Gastroesophageal sphincter (tissue), 4 donors: ENCODE measurements at places on chromosomes 12 and 14. TPM values are rescaled to one million over a fixed set of nuclear protein-coding genes. Genes with fewer than 3 reads are reported as not detected.

EGLN3 gene
- total RNA-seq: 31.8 TPM

SLC16A7 gene
- 71.4 TPM for total RNA-seq

BRMS1L gene
- total RNA-seq: 7.5 TPM

POTEG gene
- not detected for total RNA-seq

CPNE6 gene
- 1.5 TPM for total RNA-seq

PROX2 gene
- total RNA-seq: 0.08 TPM

NID2 gene
- 57.2 TPM for total RNA-seq

CKB gene
- total RNA-seq: 763 TPM

CLEC1B gene
- total RNA-seq: not detected

LYZ gene
- total RNA-seq: 74.3 TPM

APEX1 gene
- total RNA-seq: 98.0 TPM

TDRD9 gene
- total RNA-seq: 5.4 TPM

- H3K4me3 ChIP-seq: no peak overlapping the region
- peaks cover 3% of the 10 kb centered on the region for H3K4me1 ChIP-seq
- no peak overlapping the region for H3K27ac ChIP-seq
- ATAC-seq: no peak
- no peaks in the 10 kb centered on the region for H3K27me3 ChIP-seq
- H3K36me3 ChIP-seq: no peaks in the 10 kb centered on the region
Observed at GRCh38 chr14:51521764-51522163, 129.9 kb upstream of the FRMD6 start.

GRCh38 chr12:95130096-95130495, 56.7 kb upstream of the NR2C1 start:
- ATAC-seq: no peak
- no peaks in the 10 kb centered on the region for H3K27me3 ChIP-seq
- no peak overlapping the region for H3K27ac ChIP-seq

DNA sequence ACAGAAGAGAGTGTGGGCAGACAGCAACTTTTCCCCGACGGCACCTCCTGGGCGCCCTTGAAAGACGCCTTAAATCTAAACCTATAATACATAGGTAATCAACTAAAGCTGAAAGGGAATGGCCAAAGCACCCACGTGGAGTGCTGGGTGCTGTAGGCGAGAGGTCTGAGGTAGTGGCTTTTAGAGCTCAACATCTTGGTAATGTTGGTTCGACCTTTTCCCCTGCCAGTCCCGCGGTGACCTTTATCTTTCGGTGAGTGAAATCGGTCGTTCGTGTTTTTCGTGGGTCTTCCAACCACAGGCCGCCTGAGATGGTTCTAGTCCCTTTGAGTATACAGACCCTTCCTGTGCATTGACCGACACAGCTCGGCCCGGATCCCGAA, 9.1 kb downstream of the OR6S1 start:
- H3K4me1 ChIP-seq: peaks cover 40% of the 10 kb centered on the region
- peaks cover 56% of the 10 kb centered on the region for H3K27me3 ChIP-seq
- ATAC-seq: peak; percentile 30
- no peaks in the 10 kb centered on the region for H3K36me3 ChIP-seq

DNA sequence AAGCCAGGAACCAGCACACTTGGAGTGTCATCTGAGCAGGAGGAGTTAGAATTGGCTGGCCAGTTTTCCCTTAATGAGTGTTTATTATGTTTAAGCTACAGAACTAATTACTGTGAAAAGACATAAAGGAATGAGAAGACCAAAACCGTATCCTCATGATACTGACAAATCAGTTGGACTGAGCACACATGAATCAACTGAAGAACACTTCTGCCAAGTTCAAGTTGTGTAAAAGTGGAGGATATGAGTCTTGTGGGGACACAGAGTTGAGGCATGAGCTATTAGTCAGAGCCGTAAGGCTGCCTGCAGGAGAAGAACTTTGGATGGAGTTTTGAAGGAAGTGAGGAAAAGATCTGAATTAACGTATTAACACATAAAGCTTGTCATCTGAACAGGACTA, 43.1 kb downstream of the HMGA2 start:
- no peaks in the 10 kb centered on the region for H3K4me1 ChIP-seq
- no peak overlapping the region for H3K4me3 ChIP-seq
- H3K27ac ChIP-seq: no peak overlapping the region
- H3K36me3 ChIP-seq: no peaks in the 10 kb centered on the region
- H3K27me3 ChIP-seq: peaks cover 6% of the 10 kb centered on the region

GRCh38 chr12:30041096-30041495, 257.4 kb upstream of the TMTC1 start:
- H3K4me3 ChIP-seq: no peak overlapping the region
- H3K4me1 ChIP-seq: no peaks in the 10 kb centered on the region
- no peaks in the 10 kb centered on the region for H3K36me3 ChIP-seq
- no peak for ATAC-seq
- no peaks in the 10 kb centered on the region for H3K27me3 ChIP-seq

DNA sequence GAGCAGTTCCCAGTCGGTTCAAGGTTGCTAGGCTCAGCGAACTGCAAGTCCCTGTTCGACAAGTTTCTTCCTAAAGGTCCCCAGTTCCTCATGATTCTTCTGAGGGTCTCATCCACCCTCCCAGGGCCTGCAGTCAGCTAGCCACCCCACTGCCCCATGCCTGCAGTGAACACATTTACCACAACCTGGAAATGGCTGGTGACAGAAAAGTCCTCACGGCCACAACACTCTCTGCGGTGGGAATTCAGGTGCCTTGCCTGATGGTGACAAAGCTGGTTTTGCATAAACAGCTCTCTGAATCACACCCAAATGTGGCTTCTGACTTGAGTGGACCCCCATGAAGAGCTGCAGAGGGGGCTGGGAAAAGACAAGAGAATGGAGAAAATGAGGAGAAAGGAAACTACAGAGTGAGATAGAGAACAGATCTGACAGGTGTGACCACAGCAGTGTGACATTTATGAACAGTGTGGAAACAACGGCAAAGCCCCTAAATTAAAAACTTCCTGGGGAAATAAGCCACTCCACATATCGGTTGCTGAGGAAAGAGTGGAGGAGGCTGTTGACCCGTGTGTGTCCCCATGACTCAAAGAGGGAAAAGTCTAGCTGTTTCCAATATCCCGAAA, 1.3 kb upstream of the CD27 start:
- no peak for ATAC-seq
- H3K36me3 ChIP-seq: peaks cover 80% of the 10 kb centered on the region
- no peak overlapping the region for H3K4me3 ChIP-seq
- H3K4me1 ChIP-seq: no peaks in the 10 kb centered on the region

GRCh38 chr14:53900499-53900898, 56.1 kb downstream of the BMP4 start:
- no peaks in the 10 kb centered on the region for H3K36me3 ChIP-seq
- H3K4me1 ChIP-seq: no peaks in the 10 kb centered on the region
- H3K4me3 ChIP-seq: no peak overlapping the region

GRCh38 chr14:85233756-85234155, 296.2 kb upstream of the FLRT2 start:
- ATAC-seq: no peak
- no peak overlapping the region for H3K27ac ChIP-seq
- H3K27me3 ChIP-seq: no peaks in the 10 kb centered on the region
- no peaks in the 10 kb centered on the region for H3K36me3 ChIP-seq

DNA sequence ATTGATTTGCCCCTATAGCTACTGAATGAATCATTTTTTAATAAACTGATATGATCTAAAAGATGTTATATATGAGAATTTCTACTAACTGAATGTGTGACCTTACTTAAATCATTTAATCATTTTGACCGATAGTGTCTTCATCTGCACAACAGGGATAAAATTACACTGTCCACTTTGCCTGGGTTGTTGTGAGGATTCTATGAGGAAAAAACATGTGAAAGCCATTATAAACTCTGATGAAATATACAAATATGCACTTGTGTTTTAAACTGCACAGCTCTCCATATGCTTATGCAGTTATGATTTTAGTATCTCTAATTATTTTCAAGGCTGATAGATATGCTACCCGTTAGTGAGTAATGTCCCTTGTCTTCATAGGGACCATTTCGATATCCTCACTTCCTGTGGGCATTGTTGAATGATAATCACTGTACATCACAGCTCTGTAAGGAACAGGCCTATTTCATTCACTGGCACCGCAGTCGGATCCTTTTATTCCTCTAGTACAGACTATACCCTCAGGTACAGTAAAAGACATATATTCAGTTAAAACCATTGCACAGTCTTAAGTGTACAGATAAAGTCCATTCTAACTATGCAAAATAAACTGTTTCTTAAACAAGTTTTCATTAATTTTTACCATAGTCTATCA, 88.7 kb upstream of the RAP1B start:
- H3K4me3 ChIP-seq: no peak overlapping the region
- H3K27me3 ChIP-seq: no peaks in the 10 kb centered on the region
- H3K36me3 ChIP-seq: no peaks in the 10 kb centered on the region

- H3K27ac ChIP-seq: no peak overlapping the region
- H3K4me3 ChIP-seq: no peak overlapping the region
- ATAC-seq: no peak
- peaks cover 4% of the 10 kb centered on the region for H3K36me3 ChIP-seq
- H3K4me1 ChIP-seq: no peaks in the 10 kb centered on the region
- H3K27me3 ChIP-seq: no peaks in the 10 kb centered on the region
Observed at GRCh38 chr12:118219772-118220171, 83.8 kb downstream of the PEBP1 start.

GRCh38 chr14:49919825-49920659, 27.2 kb downstream of the ARF6 start:
- H3K4me3 ChIP-seq: no peak overlapping the region
- H3K27me3 ChIP-seq: no peaks in the 10 kb centered on the region
- no peaks in the 10 kb centered on the region for H3K4me1 ChIP-seq
- no peak overlapping the region for H3K27ac ChIP-seq
- ATAC-seq: no peak

- no peak overlapping the region for H3K4me3 ChIP-seq
- no peak for ATAC-seq
- no peaks in the 10 kb centered on the region for H3K36me3 ChIP-seq
Observed at GRCh38 chr12:116832353-116832752, 48.9 kb downstream of the HRK start.

DNA sequence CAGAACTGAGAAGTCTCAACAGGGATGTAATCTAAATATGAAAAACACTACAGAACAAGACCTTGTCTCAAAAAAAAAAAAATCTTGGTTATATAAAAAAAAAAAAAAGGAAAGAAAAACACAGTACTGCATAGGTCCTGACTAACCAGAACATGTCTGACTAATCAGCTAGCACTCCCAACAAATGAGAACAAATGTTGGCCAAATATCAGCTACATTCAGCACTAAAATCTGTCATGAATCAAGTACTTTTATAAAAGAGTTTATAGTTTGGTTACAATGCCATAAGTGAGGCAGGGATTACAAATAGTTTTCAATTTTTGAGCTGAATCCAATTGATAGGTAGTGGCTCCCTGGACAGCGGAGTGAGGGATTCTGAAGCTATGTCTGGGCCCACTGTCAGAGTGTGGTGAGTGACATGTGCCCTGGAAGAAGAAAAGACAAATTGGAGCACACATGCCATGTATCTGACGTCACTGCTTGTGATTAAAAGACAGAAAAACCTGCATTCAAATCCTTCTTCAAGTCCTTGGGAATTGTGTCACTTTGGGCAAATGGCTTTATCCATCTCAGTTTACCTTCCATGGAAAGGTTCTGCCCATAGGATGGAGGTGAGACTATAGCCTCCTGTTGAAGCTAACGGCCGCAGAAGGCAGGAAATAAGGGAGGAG, 5.6 kb upstream of the FAM234B start:
- no peaks in the 10 kb centered on the region for H3K36me3 ChIP-seq
- no peak for ATAC-seq
- no peak overlapping the region for H3K27ac ChIP-seq
- no peaks in the 10 kb centered on the region for H3K27me3 ChIP-seq
- H3K4me1 ChIP-seq: no peaks in the 10 kb centered on the region
- no peak overlapping the region for H3K4me3 ChIP-seq

DNA sequence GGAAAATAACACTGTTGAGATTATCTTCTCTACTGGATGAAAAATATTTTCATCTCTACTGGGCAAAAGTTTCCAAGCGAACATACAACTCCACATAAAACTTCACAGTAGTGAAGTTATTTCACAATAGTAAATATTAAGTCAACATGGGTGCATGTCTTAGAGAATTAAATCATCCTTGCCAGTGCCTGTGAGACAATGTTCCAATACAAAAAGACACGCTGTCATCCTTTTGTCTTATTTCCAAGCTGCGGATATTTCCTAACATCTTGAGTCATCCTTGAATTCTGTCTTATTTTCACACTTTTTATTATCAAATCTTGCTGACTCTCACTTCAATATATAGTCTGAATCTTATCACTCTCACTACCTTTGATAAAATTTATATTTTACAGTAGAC, 142.9 kb upstream of the KITLG start:
- ATAC-seq: peak; percentile 72
- peak overlapping the region; percentile 58 for H3K27ac ChIP-seq
- H3K4me3 ChIP-seq: no peak overlapping the region

GRCh38 chr14:58946431-58946830, 242.0 kb upstream of the DAAM1 start:
- no peak for ATAC-seq
- H3K27ac ChIP-seq: no peak overlapping the region
- no peaks in the 10 kb centered on the region for H3K4me1 ChIP-seq
- H3K27me3 ChIP-seq: no peaks in the 10 kb centered on the region

DNA sequence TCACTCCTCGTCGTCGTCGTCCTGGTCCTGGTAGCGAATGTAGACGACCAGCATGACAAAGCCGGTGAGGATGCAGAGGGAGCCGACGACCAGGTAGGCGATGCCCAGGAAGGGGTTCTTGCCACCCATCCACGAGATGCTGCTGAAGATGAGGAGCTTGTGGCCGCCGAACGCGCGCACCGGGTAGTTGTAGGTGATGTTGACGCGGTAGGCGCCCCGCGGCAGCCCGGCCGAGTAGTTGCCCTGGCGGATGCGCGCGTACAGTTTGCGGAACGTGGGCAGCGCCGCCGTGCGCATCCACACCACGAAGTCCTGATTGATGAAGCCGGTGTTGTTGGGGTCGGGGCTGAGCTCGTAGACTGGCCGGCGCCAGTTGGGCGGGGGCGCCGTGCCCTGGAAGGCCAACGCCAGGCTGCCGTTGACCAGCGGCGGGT, 1.0 kb downstream of the TMEM30B start:
- H3K4me1 ChIP-seq: no peaks in the 10 kb centered on the region
- H3K36me3 ChIP-seq: no peaks in the 10 kb centered on the region
- H3K27me3 ChIP-seq: peaks cover 55% of the 10 kb centered on the region
- peak overlapping the region; percentile 61 for H3K4me3 ChIP-seq
- ATAC-seq: peak; percentile 18

GRCh38 chr12:112606611-112607365, 184.8 kb upstream of the RPH3A start:
- H3K4me1 ChIP-seq: no peaks in the 10 kb centered on the region
- no peaks in the 10 kb centered on the region for H3K36me3 ChIP-seq
- ATAC-seq: no peak
- no peak overlapping the region for H3K4me3 ChIP-seq
- no peak overlapping the region for H3K27ac ChIP-seq
- peaks cover 51% of the 10 kb centered on the region for H3K27me3 ChIP-seq

GRCh38 chr14:100449225-100449987, 126.3 kb downstream of the SLC25A47 start:
- H3K4me1 ChIP-seq: no peaks in the 10 kb centered on the region
- no peak overlapping the region for H3K4me3 ChIP-seq
- no peaks in the 10 kb centered on the region for H3K36me3 ChIP-seq
- ATAC-seq: no peak
- no peaks in the 10 kb centered on the region for H3K27me3 ChIP-seq
